ENCODE measurements at places on chromosomes 5 and 9. TPM values are rescaled to one million over a fixed set of nuclear protein-coding genes. Genes with fewer than 3 reads are reported as not detected.

Gene CAMK4
- total RNA-seq, result 79.2 TPM

Gene F12
- 9.2 TPM for total RNA-seq

DNA sequence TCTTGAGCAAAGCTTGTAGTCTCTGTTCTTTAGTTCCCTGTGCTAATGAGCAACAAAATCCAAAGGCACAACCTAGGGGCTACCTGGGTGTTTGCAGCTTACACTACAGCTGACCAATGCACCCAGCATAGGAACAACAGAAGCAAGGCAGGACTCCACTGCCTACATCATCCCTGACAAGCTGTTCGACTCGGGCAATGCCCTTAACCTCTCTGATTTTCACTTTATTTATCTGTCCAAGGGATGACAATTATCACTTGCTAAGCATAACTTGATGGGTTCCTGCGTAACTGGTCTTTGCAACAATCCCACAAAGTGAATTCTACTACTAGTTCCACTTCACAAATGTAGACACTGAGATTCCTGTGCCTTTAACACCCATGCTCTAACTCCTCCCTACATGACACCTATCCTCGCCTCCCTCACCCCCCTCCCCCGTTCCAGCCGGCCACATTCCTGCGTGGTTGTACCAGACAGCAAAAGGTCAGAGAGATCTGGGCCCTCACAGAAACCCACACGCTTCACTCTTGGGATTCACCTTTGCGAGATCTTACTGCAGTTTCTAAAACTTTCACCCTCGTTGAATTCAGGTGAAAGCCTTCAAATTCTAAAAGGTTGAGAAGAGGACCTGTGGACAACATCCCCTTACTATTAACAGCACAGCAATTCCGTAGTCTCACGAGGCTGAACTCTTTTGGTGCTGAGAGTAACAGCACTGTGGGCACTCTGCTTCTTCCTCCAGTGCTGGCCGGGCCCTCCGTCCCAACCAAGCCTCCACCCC is 995 bp downstream of the IPPK start:
- DNase-seq, result no peak

DNA sequence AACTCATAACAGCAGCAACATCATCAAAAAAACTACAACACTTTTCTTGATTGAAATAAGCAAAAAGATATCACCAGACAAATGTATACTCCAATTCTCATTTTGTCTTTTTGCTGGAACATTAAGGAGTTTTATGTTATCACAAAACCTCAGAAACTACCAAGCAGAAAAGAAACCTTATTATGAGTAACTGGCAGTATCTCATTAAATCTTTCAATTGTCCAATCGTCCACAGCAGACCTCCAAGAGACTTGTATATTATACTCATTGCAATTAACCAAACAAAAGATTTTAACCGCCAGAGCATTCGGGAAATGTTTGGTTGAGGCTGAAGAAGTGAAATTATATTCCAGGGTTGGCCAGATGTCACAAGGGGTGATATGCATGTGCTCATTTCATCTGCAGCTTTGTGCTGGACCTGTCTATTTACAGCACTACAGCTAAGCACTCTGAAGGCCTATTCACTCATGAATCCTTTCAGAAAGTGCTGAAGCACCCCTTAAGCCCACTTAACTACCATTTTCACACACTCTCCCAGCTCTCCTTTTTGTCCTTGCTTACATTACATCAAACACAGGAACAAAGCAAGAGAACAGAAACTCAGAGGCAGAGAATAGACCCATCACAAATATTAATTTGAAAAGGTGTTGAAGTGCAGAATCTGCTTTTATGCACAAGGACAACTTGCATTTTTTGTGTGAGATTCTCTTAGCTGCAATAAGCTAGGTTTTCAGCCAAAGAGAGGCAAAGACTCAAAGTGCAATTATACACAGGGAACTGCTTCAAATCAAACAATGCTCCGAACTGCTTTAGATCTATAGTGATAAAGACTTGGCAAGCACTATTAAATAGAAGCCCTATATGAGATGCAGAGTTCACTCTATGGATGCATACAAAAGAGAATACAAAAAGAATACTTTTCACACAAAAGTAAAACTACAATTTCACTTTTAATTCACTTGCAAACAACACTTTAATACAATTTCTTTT is 150.4 kb upstream of the POU5F2 start:
- no peak for DNase-seq

DNA sequence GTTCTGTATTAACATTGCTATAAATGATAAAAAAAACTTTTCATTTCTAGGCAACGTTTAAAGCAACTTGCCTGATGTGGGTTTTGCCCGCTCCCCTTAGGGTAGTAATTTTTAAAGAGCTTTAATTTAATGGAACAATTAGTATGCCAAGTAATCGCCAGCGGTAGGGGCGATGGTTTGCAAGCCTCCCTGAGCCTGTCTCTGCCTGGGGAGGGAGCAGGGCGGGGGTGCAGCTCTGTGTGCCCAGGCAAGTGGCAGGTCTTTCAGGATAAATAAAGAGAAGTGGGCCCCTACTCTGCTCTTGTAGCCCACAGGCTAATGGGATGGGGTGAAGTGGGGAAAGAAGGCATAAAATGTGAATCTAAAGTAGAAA is 13.8 kb upstream of the TGFBI start:
- no peak for DNase-seq

DNA sequence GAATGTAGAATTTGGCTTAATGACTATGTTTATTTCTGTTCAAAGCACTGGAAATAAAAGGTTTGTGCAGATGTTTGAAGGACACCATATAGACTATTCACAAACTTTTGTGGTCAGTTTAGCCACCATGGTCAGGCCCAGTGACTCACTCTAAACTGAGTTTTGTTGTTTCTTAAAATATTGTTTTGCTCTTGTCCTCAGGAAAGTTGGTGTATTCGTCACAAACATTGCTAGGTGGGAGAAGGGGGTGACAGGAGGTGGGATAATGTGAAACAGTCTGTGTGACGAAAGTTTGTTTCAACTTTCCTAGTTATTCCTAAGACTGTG is 35.0 kb upstream of the LIFR start:
- DNase-seq, result no peak

DNA sequence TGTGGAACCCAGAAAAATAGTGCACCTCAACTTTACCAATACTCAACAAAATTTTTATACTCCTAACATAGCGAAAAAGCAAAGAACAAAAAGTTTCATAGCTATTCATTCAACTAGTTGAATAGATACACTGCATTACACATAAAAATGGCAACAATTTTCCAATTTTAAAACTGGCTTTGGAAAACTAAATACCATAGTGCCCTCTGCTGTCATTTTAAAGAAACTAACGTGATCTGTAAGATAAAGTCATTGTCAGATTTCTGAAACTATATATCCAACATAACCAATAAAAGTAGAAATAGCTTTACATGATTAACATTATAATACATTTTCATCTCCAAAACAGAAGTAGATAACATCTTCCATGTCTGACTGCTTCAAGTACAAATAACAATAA is 31.6 kb downstream of the DTWD2 start:
- DNase-seq, result no peak

- no peak for DNase-seq
Measured at GRCh38 chr5:32207355-32207634, 33.2 kb upstream of the GOLPH3 start.

- DNase-seq, result no peak
Measured at GRCh38 chr5:38997591-38997990, 76.6 kb downstream of the RICTOR start.

- DNase-seq, result no peak
Measured at GRCh38 chr5:40799258-40799657, 1.1 kb upstream of the PRKAA1 start.

GRCh38 chr5:2752821-2753439 is 1.5 kb upstream of the IRX2 start:
- no peak for DNase-seq

DNA sequence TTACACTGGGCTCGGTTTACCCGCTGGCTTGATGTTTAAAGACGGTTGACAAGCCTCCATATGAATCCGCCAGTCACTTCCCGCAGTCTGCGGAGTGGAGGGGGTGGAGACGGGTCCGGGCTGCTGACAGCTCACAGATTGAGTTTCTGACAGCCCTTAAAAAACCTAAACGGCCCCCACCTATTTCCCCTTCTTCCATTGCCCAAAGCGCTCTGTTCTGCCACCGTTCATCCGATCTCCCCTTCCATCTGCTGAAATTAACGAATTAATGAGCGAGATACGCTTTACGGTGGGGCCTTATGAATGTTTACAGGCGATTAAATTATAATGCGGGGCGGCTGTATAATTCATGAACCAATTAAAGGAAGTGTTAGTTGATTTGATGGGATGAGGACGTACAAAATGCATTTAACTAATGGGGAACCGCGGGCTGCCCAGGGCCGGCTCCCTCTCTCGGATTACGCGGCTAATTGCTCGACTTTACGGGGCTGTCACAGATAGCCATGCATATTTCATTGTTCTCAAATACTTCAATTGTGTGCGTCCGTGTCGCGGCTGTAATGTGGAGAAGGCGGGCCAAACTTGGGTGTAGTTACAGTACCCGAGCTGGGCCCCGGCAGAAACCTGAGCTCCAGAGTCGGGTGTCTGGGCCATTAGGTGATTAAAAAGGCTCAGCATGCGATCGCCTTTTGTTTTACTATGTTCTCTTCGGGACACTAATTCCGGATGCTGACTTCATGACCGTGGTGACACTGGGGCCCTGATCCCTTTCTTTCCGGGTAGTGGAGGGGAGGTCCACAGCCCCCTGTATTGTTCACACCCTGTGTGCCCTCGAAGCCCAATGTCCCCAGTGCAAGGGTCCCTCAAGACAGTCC is 74.9 kb downstream of the GTF3C4 start:
- no peak for DNase-seq

DNA sequence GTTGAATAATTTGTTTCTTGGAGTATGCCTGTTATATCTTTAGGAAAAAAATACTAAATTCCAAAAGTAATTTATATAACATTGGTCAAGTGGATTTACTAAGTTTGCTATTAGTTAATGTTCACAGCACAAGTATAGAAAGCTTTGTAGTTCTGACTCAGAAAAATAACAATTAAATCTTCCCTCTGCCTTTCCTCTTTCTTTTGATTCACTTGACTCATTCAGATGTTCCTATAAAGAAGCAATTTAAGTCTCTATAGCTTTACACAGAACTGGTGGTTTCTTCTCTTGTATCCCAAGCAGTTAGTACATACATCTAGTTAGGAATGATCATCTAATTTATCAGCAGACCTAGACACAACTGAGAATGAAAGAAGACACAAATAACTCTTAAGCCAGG is 4.5 kb upstream of the CDC42SE2 start:
- no peak for DNase-seq

Measured in dorsolateral prefrontal cortex (tissue), 122 donors.